ENCODE measurements at places on chromosomes 3 and 15.

DNA sequence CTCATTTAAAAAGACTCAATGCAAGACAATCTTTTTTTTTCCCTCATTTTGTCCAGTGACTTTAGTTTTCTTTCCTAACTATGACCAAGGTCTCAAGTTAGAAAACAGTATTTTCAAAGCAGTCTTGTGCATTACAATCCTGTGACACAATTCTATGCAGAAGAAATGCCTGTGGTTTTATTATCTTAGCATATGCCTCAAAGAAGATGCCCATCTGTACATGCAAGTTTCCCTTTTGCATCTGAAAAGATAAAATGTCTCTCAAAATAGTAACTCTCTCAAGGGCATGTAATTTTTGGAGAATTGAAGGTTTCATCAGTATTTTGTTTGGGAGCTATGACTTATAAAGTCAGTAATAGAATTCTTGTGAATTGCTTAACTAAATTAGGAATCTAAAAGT lies 292.0 kb upstream of the SUCLG2 start:
- DNase-seq, result no peak

DNA sequence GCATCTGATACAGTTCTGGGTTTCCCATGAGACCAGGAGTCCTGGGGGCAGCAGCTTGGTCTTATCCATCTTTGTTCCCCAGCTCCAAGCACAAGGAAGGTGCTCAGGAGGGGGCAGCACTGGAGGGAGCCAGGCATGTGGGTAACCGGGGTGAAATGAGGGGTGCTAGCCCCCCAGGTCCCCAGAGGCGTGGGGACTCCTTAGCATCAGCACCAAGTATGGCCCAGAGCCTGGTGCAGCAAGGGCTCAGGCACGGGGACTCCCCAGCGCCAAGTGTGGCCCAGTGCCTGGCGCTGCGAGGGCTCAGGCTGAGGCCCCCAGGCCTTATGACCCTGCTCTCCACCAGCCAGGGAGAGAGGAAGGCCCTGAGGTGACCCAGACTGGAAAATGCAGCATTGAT lies 94.1 kb downstream of the CHSY1 start:
- DNase-seq, result no peak

GRCh38 chr3:89165636-89166263 lies 58.3 kb downstream of the EPHA3 start:
- no peak for DNase-seq

DNA sequence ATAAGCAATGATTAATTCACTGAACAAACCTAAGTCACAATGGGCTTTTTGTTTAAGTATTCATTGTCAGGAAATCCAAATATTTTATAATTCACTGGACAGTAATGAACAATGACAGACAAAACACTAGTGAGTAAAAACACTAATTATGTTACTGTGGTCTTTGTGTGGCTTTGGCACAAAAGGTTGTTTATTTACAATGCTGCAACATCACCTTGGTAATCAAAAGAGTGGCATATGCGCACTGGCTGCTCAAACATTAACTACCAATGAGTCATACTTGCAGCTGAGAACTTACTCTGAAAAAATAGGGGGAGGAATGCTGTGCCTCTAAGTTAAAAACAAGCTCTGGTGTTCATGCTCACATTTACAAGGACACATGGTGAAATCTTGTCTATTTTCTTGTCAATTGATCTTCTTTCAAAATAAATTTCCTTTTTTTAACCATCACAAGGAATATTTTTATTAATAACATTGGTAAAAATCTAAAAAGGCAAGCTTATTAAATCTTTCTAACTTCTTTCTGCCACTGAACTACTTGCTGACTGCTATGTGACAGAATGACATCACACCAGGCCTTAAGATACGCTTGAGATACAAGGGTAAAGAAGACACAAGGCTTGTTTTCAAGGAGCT lies 85.2 kb upstream of the PPIB start:
- peak; percentile 39 for DNase-seq

- no peak for DNase-seq
These were observed 143.7 kb upstream of the ZNF385D start for GRCh38 chr3:21894459-21895340.

GRCh38 chr3:96748139-96748538 lies 66.3 kb upstream of the EPHA6 start:
- DNase-seq, result no peak

GRCh38 chr3:99808163-99808794 lies 9.4 kb upstream of the CMSS1 start:
- DNase-seq, result peak; percentile 33

DNA sequence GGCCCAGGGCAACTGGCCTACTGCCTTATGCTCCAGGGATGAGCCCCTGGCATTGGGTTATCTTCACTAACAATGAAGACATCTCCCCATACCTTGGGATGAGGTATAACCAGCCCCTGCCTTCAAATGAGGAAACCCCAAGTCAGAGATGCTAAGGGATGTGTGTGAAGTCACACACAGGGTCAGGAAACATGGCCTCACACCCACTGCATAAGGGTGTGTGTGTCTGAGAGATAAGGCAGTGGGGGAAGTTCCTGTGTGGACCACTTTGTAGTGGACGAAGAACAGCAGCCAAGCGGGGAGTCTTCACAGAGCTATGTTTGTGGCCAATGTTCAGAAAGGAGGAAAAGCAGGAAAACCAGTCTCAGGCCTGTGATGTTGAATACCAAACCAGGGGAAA lies 10.5 kb downstream of the ELP6 start:
- DNase-seq, result no peak

DNA sequence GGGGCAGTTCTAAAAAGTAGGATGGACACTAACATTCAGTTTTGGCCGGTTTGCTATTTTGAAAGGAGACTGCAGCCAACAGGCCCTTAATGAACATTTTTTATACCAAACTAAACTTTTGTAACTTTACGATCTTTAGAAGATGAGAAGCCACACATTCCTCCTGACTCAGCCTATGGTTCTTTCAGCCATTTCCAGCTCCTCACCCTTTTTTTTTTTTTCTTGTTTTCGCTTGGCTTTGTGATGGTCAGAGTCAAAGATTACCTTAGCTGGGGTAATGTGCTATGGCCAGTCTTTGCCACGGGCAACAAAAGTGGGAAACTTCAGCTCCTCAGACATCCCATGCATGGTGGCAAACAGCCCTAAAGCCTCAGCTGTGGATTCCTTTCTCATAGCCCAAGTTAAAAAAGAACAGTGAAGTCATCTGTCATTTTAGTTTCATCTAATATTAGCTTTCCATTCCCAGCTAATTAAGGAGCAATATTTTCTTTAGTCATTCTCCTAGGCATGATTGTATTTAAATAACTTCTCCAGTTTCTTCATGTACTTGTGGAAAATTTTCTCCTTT lies 368.7 kb downstream of the MFSD1 start:
- no peak for DNase-seq

GRCh38 chr3:43693594-43693993 lies 2.9 kb downstream of the ABHD5 start:
- no peak for DNase-seq

- DNase-seq, result peak; percentile 3
These were observed 98.3 kb upstream of the VGLL3 start for GRCh38 chr3:87088993-87089841.

- DNase-seq, result no peak
These were observed 269.4 kb upstream of the RGMA start for GRCh38 chr15:93358166-93359059.

GRCh38 chr15:67085818-67086636 lies 20.6 kb downstream of the SMAD3 start:
- DNase-seq, result no peak

GRCh38 chr3:10454907-10455544 lies 50.4 kb downstream of the ATP2B2 start:
- no peak for DNase-seq

GRCh38 chr15:70271422-70272088 lies 173.8 kb upstream of the TLE3 start:
- no peak for DNase-seq

DNA sequence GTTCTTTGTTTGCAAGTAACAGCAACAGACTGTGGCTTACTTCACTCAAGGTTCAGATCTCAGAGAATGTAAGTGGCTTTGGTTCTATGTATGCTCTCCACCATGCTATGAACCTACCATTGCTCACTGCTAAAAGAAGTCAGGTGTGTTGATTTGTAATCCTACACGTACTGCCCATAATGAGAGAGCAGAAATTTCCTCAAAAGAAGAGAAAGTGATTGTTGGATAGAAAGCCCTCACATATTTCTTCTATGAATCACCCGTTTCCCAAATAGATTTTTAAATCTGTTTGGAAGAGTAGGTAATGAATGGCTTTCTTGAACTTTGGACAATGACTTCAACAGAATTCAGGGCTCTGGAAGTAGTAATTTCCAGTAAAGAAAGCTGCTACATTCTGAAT lies 565.4 kb downstream of the ROBO2 start:
- no peak for DNase-seq

GRCh38 chr15:36970522-36970921 lies 129.8 kb downstream of the MEIS2 start:
- no peak for DNase-seq

- DNase-seq, result no peak
These were observed 1.7 kb downstream of the NMNAT3 start for GRCh38 chr3:139676108-139676507.

All from activated naive CD4-positive, alpha-beta T cell treated with anti-CD3 and anti-CD28 coated beads, Interleukin-2, amount 50 U/mL, for 72 hours (primary cell).